ENCODE measurements at places on chromosomes 12 and 14.

DNA sequence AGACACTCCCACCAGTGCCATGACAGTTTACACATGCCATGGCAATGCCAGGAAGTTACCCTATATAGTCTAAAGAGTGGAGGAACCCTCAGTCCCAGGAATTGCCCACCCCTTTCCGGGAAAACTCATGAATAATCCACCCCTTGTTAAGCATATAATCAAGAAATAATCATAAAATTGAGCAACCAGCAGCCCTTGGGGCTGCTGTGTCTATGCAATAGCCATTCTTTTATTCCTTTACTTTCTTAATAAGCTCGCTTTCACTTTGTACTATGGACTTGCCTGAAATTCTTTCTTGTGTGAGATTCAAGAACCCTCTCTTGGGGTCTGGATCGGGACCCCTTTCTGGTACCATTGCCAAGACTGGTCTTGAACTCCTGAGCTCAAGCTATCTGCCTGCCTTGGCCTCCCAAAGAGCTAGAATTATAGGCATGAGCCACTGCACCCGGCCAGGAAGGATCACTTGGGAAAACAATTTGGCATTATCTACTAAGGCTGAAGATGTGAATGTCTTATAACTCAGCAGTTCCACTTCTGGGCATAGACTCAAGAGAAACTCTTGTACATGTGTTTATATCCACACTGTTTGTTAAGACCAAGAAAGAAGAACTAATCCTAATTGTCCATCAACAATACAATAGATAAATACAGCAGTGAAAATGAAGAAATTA lies 35.9 kb upstream of the CEP83 start:
- DNase-seq: no peak

GRCh38 chr14:104224506-104225277 lies 86.3 kb downstream of the KIF26A start:
- DNase-seq: peak; percentile 73

- no peak for DNase-seq
Observed at GRCh38 chr12:123152833-123153232, 1.9 kb upstream of the PITPNM2 start.

- DNase-seq: no peak
Observed at GRCh38 chr14:85597701-85598100, 67.8 kb downstream of the FLRT2 start.

DNA sequence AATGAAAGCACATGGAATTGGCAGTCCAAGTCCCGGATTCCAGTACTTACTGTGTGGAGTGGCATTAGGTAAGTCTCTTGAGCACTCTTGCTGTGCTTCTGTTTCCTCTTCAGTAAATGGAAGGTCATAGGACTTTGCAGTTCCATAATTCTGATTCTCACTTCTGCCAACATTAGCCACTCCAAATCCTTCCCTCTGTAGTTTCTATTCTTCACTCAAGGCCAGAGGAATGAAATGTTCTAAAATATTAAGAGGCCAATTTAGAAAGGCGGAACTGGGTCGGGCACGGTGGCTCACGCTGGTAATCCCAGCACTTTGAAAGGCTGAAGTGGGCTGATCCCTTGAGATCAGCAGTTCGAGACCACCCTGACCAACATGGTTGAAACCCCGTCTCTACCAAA lies 19.8 kb upstream of the SLC5A8 start:
- no peak for DNase-seq

- no peak for DNase-seq
Observed at GRCh38 chr12:85587158-85587557, 249.1 kb downstream of the RASSF9 start.

- DNase-seq: no peak
Observed at GRCh38 chr12:72095025-72095424, 156.4 kb downstream of the TPH2 start.

- no peak for DNase-seq
Observed at GRCh38 chr14:71956920-71957563, 24.8 kb downstream of the RGS6 start.

- DNase-seq: no peak
Observed at GRCh38 chr12:46046436-46046835, 56.1 kb upstream of the SCAF11 start.

Data from neural progenitor cell (in vitro differentiated cells).